ENCODE measurements at places on chromosomes 5 and 9. TPM values are rescaled to one million over a fixed set of nuclear protein-coding genes. Genes with fewer than 3 reads are reported as not detected.

DNA sequence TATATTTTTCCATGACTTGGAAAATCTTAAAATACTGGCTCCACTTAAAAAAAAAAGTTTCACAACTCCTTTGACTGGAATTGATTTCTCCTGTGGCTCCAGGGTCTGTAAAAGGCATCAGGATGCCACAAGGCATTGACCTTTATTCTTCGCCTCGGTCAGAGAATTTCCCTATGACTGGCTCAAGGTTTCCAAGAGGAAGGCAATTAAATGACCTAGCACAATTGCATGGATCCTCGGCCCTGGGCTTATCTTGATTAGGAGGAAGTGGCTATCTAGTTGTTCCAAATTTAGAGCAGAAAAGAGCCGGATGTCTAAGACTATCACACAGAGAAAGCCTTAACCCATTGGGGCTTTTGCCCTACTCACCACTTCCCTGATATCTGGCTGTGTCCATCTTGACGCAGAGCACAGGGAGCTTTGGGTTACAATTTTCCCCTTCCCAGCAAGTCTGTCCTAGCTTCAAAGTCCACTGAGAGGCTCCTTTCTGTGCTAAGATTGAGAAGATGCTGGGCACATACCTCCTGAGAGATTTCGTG lies 56.9 kb upstream of the COL15A1 start:
- DNase-seq, result no peak

GRCh38 chr5:112929336-112930081 lies 7.5 kb upstream of the REEP5 start:
- DNase-seq, result no peak

GRCh38 chr9:15219546-15219945 lies 87.5 kb downstream of the TTC39B start:
- DNase-seq, result no peak

The NR5A1 gene
- 0.26 TPM for total RNA-seq

DNA sequence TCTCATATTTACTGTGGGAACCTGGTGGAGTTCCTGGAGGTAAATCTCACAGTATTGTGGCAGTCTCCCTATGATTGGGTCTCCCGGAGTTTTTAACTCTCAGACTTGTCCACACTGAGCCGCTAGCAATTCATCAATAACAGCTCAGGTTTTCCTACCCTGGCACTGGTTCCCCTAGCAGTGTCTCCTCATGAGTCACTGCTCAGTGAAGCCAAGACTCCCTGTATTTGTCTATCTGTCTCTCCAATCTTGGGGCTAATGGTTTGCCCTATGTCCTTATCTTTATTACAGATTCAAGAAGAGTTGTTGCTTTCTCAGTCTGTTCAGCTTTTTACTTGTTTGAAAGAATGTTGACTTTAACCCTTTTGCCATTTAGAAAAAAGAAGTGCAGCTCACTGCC lies 176.7 kb upstream of the FGF10 start:
- no peak for DNase-seq
